ENCODE measurements at places on chromosomes 12 and 14. TPM values are rescaled to one million over a fixed set of nuclear protein-coding genes. Genes with fewer than 3 reads are reported as not detected.

The CD27 gene
- total RNA-seq = 44.9 TPM

DNA sequence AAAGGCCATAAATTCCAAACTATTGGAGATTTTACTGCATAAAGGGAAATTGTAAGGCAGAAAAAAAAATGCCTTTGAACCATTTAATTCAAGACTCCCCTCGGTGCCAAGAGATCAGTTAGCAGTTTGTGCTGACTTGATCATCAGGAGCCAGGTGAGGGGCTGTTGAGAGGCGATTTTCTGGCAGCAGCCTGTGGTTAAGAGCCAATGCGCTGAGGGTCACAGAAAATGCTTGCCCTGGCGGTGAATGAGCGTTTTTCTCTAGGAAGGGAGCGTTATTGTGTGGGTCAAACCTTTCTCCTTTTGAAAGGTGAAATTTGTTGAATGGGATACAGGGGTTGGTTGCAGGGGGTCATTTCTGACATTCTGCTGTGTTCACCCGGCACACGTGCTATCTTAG is 4.7 kb downstream of the SRRM4 start:
- no peak for DNase-seq

- no peak for DNase-seq
Measured at GRCh38 chr12:85642288-85642687, 193.9 kb downstream of the RASSF9 start.

GRCh38 chr14:99361596-99362215 is 89.7 kb upstream of the BCL11B start:
- no peak for DNase-seq
